ENCODE measurements at places on chromosomes 2 and 18.

DNA sequence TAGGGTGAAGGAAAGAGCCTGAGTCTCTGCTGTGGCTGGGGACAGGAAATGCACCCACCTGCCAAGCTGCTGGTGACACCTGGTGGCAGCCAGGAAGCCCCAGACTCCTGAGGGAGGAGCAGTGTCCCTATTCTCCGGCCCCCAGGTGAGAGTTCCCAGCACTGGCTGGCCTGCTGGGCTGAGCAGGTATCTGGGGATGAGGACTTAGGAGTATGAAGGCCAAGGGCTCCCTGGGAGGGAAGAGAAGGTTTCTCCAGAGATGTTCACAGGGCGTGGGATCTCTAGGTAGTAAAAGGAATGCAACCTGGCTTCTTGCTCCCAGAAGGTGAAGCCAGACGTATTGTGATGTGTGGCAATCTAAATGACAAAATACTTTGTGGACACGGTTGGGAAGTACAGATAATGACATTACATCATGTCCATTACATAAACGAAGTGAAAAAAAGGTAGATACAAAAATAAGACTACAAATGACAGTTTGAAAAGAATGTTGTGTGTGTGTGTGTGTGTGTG, 75.8 kb upstream of the SLC1A4 start:
- DNase-seq: no peak

DNA sequence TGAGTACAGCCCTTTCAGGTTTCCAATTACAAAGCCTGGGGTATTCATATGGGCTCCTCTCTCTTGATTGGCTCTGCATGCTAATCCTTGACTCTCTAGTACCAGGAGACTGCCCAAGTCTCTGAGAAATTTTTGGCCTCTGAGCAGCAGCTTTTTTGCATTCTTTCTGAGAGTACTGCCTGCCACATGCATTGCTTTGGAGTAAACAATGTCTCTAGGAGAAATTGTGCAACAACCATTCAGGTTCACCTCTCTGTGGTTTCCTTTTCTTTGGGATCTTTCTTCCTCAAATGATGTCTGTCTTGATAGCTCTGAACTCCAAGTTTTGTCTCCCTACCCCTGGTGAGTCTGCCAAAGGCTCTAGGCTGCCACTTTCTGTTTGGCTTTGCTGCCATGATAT, 115.8 kb upstream of the SETBP1 start:
- DNase-seq: no peak

DNA sequence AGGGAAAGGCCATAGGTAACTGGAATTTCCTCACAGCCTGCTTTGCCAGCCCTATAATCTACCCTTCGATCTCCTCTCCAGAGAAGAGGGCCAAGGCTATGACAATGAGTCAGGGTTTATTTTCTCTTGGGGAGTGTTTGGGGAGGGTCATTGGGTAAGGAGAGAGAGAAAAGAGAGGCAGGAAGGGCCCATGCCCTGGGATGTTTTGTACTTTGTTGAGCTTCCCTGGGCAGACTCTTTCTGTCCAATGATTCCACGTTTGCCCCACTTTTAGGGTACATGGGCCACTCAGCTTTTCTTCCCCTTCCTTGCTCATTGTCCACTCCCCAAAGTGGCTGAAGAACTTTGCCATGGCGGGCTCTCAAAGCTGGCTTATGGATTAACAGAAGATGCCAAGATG, 224.2 kb downstream of the ALK start:
- no peak for DNase-seq

GRCh38 chr2:54658564-54659071, 64.8 kb upstream of the EML6 start:
- no peak for DNase-seq

GRCh38 chr2:42876326-42876751, 84.0 kb upstream of the HAAO start:
- no peak for DNase-seq

DNA sequence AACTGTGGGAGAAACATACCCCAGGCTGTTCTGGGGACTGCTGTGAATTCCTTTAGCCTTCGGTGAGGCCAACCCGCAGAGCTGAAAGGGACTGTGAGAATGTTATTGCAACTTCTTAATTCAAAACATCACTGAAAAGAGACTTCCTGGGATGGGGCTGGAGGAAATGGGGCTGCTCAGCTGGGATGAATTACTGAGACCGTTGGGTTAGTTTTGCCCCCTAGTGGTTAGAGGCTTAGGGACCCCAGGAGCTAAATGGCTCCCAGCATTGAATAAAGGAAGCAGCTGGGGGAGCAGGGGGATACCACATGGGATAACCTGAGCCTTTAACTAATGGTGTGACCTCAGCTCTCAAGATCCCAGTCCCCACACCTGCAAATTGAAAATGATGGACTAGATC, 941.1 kb upstream of the FANCL start:
- no peak for DNase-seq

DNA sequence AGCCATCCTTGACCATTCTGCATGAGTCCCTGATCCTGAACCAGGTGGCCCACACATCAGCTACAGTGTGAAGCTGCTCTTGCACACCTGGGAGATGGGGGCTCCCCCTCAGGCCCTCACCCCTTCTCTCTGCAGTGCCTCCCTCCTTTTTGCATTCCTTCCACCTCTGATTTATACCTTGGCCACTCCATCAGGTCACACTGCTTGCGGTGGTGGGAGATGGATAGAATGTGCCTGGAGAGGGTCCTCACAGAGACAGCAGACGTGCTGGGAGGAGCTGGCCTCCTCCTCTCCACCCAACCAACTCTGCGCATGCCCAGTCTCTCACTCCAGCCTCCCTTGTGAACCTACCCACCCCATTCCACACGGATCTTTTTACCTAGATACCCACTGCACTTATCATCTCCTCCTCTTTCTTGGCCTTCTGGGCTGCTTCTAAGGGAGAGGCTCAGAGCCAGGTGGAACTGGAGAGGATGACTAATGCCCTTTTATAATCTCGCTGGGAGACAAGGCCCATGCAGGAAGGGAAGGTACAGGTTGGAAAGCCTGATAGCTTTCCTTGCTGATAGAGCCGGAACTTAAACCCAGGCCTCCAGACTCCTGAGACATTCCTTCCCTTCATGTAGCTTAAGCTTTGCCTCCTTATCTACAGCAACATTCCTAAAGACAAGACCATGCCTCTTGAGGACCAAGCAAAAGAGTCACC, 205.1 kb downstream of the ZBTB7C start:
- DNase-seq: no peak

- no peak for DNase-seq
These were observed 119.6 kb downstream of the NFATC1 start for GRCh38 chr18:79515331-79515730.

- DNase-seq: no peak
These were observed 162.1 kb downstream of the QPCT start for GRCh38 chr2:37506407-37507050.

DNA sequence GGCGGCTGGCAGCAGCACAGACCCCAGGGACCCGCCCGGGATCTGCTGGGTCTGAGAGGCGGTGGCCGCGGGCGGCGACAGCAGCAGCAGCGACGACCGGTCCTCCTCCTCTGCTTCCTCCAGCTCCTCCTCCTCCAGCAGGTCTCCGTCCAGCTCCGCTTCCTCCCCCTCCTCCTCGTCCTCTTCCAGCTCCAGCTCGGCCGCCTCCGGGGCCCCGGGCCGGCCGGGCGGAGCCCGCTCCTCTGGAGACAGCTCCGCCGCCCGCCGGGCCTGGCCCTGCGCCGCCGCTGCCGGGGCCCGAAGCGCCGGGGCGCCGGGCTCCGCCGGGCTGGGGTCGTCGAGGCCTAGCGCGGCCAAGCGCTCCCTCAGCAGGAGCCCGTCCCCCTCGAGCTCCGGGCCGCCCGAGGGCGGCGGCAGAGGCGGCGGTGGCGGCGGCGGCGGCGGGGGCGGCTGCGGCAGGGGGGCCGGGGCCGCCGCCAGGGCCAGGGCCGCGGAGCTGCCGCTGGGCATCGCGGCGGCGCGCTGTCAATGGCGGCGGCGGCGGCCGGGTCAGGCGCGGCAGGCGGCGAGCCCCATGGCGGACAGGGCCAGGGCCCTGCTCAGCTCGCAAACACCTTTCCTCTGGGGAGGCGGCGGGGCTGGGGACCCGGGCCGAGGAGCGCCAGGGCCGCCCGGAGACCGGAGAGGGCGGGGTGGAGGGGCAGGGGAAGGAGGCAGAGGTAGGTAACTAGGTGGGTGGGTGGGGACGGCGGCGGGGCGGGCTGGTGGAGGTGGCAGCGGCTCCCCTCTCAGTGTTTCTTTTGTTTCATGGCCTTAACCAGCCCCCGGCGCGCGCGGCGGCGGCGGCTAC, 445 bp downstream of the MEX3C start:
- peak; percentile 78 for DNase-seq

GRCh38 chr18:70068981-70069380, 121.3 kb upstream of the CD226 start:
- no peak for DNase-seq

- no peak for DNase-seq
These were observed 235.4 kb downstream of the EIPR1 start for GRCh38 chr2:3142210-3142609.

Measured in stimulated activated CD4-positive, alpha-beta T cell treated with anti-CD3 and anti-CD28 coated beads, TNF-alpha, amount 100 ng/mL, for 4 hours (primary cell).